Upper lobe of left lung (tissue), 6 donors: ENCODE measurements at places on chromosomes 11 and 22. TPM values are rescaled to one million over a fixed set of nuclear protein-coding genes. Genes with fewer than 3 reads are reported as not detected.

Gene OR51E2
- total RNA-seq: not detected

Gene MMP8
- total RNA-seq: 1.4 TPM

Gene SYT9
- total RNA-seq: not detected

Gene FDXACB1
- 0.44 TPM for total RNA-seq

Gene FLRT1
- total RNA-seq: not detected

Gene DERL3
- total RNA-seq: 14.8 TPM

GRCh38 chr11:118889797-118890196 lies 6.1 kb downstream of the CXCR5 start:
- H3K27ac ChIP-seq: no peak overlapping the region
- H3K27me3 ChIP-seq: no peaks in the 10 kb centered on the region
- DNase-seq: peak; percentile 44
- no peaks in the 10 kb centered on the region for H3K36me3 ChIP-seq

- no peaks in the 10 kb centered on the region for H3K27me3 ChIP-seq
- H3K4me3 ChIP-seq: no peak overlapping the region
- no peak overlapping the region for H3K27ac ChIP-seq
- DNase-seq: no peak
- H3K36me3 ChIP-seq: no peaks in the 10 kb centered on the region
Observed at GRCh38 chr11:94036096-94036495, 14.9 kb downstream of the HEPHL1 start.

- peak overlapping the region; percentile 42 for H3K27ac ChIP-seq
- H3K4me1 ChIP-seq: peaks cover 41% of the 10 kb centered on the region
- H3K4me3 ChIP-seq: no peak overlapping the region
- DNase-seq: no peak
Observed at GRCh38 chr11:16805938-16806337, 67.5 kb downstream of the C11orf58 start.

DNA sequence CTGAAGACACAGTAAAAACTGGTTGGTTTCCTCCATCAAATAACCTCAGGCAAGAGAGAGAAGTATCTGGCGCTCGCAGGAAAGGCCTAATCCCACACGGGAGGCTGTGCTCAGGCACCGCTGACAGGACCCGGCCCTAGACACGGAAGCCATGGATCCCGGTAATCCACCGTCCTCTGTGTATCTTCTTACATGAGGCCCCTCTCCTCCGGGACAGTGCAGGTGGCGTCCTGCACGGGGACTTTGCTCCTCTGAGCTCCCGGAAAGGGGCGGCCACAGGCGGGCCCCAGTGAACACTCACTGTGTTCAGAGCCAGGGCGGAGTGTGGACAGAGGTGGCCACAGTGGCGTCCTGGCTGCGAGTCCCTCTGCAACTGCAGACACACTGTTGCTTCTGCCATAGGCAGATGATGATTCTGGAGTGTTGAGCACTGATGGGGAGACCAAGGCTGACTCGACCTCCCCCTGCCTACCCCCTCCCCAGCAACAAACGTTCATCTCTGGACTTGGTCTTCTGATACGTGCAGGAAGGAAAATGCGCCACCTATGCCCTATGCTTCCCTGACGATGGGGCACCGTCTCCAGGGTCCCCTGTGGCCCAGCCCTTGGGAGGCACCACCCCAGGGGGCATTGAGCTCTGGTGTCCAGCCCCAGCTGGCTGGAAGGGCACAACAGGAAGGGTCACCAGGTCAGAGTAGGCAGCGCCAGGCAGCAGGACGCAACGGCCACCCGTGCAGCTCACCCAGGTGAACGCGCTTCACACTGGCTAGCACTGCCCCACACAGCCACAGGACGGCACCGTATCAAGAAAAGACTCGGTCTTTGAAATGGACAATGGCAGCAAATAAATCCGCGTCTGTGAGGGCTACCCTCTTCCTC lies 95.7 kb downstream of the TRMU start:
- no peaks in the 10 kb centered on the region for H3K36me3 ChIP-seq
- H3K27me3 ChIP-seq: no peaks in the 10 kb centered on the region
- no peak for DNase-seq
- H3K27ac ChIP-seq: no peak overlapping the region
- no peak overlapping the region for H3K4me3 ChIP-seq

DNA sequence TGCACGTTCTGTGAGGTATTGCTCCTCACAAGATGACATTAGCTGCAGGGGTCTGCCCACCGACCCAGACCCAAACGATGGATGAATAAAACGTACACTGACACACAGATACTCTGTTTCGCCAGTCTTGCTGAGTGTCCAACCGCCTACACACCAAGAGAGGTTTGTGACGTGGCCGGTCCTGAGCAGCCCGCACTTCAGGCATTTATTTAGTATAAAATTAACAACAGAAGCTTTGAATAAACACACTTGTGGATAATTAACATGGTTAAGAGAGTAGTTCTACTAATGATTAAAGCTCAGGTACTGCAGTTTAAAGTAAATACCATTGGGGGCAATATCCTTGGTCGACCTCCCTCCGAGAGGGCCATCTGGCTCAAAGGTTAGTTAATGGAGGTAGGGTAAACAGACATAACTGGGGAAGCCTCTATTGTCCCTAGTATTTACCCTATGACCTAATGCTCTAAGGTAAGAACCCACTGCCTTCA lies 75.7 kb downstream of the CCDC83 start:
- no peak overlapping the region for H3K4me3 ChIP-seq
- H3K4me1 ChIP-seq: no peaks in the 10 kb centered on the region
- no peaks in the 10 kb centered on the region for H3K36me3 ChIP-seq
- DNase-seq: no peak
- H3K27ac ChIP-seq: no peak overlapping the region

DNA sequence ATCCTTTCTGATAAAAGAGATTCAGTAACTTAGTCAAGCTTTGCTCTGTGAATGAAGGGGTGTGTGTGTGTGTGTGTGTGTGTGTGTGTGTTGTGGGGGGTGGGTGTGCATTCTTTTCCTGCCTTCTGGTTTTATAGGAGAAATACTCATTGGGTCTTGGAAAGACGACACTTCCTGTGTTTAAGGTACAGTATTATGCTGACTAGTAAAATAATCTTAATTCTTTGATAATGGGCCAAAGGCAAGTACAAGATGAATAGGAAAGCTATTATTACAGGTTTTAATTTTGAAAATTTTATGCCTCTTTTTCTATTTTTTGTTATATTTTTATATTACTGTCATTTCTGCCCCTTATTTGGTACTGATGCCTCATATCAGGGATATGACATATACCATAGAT lies 26.1 kb downstream of the HSD17B12 start:
- no peaks in the 10 kb centered on the region for H3K36me3 ChIP-seq
- H3K4me3 ChIP-seq: no peak overlapping the region
